ENCODE measurements at places on chromosomes 5 and 9.

- no peak for DNase-seq
- H3K27me3 ChIP-seq, result no peaks in the 10 kb centered on the region
- H3K4me3 ChIP-seq, result no peak overlapping the region
- H3K27ac ChIP-seq, result no peak overlapping the region
- H3K36me3 ChIP-seq, result no peaks in the 10 kb centered on the region
- peaks cover 15% of the 10 kb centered on the region for H3K4me1 ChIP-seq
Observed at GRCh38 chr9:93900971-93901861, 53.9 kb downstream of the BARX1 start.

DNA sequence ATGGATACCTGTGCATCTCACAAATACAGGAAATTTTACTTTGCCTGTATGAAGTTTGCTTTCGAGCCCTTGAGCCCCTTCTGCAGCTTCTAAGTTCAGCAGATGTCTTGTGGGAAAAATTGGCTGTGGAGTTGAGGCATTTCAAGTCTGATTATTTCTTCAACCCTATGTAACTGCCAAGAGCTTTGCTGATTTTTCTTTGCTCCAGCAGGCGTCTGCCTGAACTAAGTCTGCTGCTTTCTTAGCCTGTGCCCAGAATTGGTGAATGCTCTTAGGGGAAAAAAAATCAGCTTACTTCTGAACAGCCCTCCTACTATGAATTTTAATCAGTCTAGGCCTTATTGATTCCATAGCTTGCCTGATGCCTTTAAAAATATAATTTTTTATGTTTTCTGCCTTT is 41.2 kb downstream of the RIC1 start:
- no peak overlapping the region for H3K4me3 ChIP-seq
- H3K4me1 ChIP-seq, result no peaks in the 10 kb centered on the region
- no peak for DNase-seq
- H3K36me3 ChIP-seq, result no peaks in the 10 kb centered on the region
- H3K27me3 ChIP-seq, result no peaks in the 10 kb centered on the region

DNA sequence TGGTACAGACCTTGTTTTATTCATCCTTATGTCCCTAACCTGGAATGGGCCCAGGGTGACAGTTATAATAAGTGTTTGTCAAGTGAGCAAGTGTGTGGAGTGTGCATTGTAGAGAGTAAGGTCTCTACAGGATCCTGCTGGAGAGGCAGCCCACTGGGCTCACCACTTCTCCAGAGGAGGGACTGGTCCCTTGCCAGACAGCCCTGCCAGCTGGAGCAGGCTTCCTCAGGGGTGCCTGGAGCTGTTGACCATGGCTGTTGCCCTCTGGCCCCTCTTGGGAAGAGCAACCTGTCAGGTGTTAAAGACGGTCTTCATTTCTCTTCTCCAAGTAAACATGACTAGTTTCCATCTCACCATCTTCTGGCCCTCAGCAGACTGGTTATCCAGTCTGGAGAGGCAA is 20.0 kb downstream of the IRF1 start:
- no peaks in the 10 kb centered on the region for H3K4me1 ChIP-seq
- no peaks in the 10 kb centered on the region for H3K36me3 ChIP-seq
- H3K4me3 ChIP-seq, result no peak overlapping the region
- no peak for DNase-seq
- no peak overlapping the region for H3K27ac ChIP-seq

GRCh38 chr5:65874241-65874640 is 52.1 kb upstream of the ERBIN start:
- no peak overlapping the region for H3K27ac ChIP-seq
- no peaks in the 10 kb centered on the region for H3K4me1 ChIP-seq
- no peaks in the 10 kb centered on the region for H3K36me3 ChIP-seq
- no peak overlapping the region for H3K4me3 ChIP-seq

GRCh38 chr5:147547730-147548129 is 37.9 kb upstream of the DPYSL3 start:
- no peaks in the 10 kb centered on the region for H3K4me1 ChIP-seq
- no peak overlapping the region for H3K27ac ChIP-seq
- H3K4me3 ChIP-seq, result no peak overlapping the region
- H3K27me3 ChIP-seq, result no peaks in the 10 kb centered on the region

- DNase-seq, result no peak
- no peak overlapping the region for H3K27ac ChIP-seq
- H3K36me3 ChIP-seq, result no peaks in the 10 kb centered on the region
Observed at GRCh38 chr9:37923118-37923795, 19.3 kb upstream of the SLC25A51 start.

- H3K36me3 ChIP-seq, result no peaks in the 10 kb centered on the region
- DNase-seq, result peak; percentile 20
Observed at GRCh38 chr5:58804291-58804690, 221.4 kb downstream of the RAB3C start.

DNA sequence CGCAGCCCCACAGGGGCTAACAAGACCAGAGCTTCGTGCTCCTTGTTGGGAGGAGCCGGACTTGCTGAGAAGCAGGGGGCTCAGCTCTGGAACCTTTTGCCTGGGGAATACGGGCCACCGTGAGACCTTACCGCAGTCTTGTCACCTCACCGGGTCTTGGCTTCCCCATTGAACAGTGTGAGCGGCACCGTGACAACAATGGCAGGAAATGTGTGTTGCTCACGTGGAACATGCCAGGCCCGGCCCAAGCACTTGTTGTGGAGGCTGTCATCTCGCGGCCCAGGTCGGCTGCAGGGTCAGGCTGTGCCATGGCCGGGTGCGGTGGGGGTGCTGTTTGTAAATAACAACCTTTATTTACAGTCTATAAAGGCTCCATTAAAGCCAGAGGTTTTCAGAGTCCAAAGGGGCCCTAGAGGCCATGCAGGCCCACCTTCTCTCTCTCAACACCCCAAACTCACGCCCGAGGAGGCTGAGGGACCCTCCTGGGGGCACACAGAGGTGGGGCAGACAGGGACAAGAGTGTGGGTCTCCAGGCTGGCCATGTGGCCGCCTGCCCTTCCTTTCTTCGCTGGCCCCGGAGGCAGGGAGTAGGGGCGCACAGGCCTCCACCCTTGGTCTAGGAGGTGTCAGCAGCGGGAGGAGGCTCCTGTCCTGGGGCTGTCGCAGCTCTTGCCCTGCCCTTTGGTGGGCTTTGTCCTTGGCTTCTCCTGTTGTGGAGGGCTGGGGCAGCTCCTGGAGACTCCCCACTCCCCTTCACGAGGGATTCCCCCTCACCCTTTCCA is 79.7 kb downstream of the TSPAN17 start:
- no peak overlapping the region for H3K4me3 ChIP-seq
- H3K27me3 ChIP-seq, result no peaks in the 10 kb centered on the region
- no peak for DNase-seq
- H3K27ac ChIP-seq, result no peak overlapping the region
- H3K4me1 ChIP-seq, result peaks cover 35% of the 10 kb centered on the region

GRCh38 chr5:143304836-143305475 is 98.5 kb downstream of the NR3C1 start:
- H3K27me3 ChIP-seq, result no peaks in the 10 kb centered on the region
- no peak for DNase-seq
- no peak overlapping the region for H3K27ac ChIP-seq
- no peaks in the 10 kb centered on the region for H3K36me3 ChIP-seq
- no peak overlapping the region for H3K4me3 ChIP-seq

GRCh38 chr5:111353035-111353434 is 128.9 kb downstream of the CAMK4 start:
- no peaks in the 10 kb centered on the region for H3K27me3 ChIP-seq
- H3K4me3 ChIP-seq, result no peak overlapping the region
- H3K36me3 ChIP-seq, result no peaks in the 10 kb centered on the region
- DNase-seq, result no peak
- no peaks in the 10 kb centered on the region for H3K4me1 ChIP-seq
- H3K27ac ChIP-seq, result no peak overlapping the region

GRCh38 chr5:17929171-17929570 is 294.9 kb downstream of the TAF11L14 start:
- no peaks in the 10 kb centered on the region for H3K27me3 ChIP-seq
- H3K27ac ChIP-seq, result no peak overlapping the region
- H3K4me1 ChIP-seq, result peaks cover 2% of the 10 kb centered on the region
- no peaks in the 10 kb centered on the region for H3K36me3 ChIP-seq

- no peak overlapping the region for H3K27ac ChIP-seq
- no peaks in the 10 kb centered on the region for H3K4me1 ChIP-seq
- H3K36me3 ChIP-seq, result peaks cover 93% of the 10 kb centered on the region
Observed at GRCh38 chr9:99919930-99920329, 13.5 kb downstream of the STX17 start.

- peak; percentile 54 for DNase-seq
- H3K36me3 ChIP-seq, result no peaks in the 10 kb centered on the region
- no peaks in the 10 kb centered on the region for H3K27me3 ChIP-seq
- peak overlapping the region; percentile 82 for H3K4me3 ChIP-seq
Observed at GRCh38 chr9:125889476-125890419, 142.6 kb downstream of the PBX3 start.

DNA sequence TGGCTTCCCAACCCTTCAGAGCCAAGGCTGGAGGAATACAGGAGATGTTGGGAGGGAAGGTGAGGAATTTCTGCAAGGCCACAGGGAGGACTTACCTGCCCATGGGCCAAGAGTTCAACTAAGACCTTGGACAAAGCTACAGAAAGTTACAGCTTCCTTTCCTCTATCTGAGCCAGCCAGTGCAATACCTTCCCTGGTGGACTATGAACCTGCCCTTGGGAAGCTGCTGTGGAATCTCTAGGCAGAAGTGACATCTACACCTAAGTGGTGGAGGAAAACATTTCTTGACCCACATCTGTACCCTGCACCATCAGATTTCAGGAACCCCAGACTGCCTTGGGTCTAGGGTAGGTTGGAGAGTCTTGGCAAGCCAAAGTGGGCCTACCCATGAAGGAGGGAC is 6.7 kb upstream of the SKP1 start:
- H3K27me3 ChIP-seq, result no peaks in the 10 kb centered on the region
- H3K4me3 ChIP-seq, result no peak overlapping the region
- H3K4me1 ChIP-seq, result no peaks in the 10 kb centered on the region
- DNase-seq, result no peak
- H3K36me3 ChIP-seq, result no peaks in the 10 kb centered on the region

- peak; percentile 54 for DNase-seq
- no peaks in the 10 kb centered on the region for H3K36me3 ChIP-seq
- H3K27ac ChIP-seq, result no peak overlapping the region
- peak overlapping the region; percentile 77 for H3K4me3 ChIP-seq
- H3K4me1 ChIP-seq, result peaks cover 5% of the 10 kb centered on the region
Observed at GRCh38 chr5:76402251-76402885, 717 bp upstream of the IQGAP2 start.

DNA sequence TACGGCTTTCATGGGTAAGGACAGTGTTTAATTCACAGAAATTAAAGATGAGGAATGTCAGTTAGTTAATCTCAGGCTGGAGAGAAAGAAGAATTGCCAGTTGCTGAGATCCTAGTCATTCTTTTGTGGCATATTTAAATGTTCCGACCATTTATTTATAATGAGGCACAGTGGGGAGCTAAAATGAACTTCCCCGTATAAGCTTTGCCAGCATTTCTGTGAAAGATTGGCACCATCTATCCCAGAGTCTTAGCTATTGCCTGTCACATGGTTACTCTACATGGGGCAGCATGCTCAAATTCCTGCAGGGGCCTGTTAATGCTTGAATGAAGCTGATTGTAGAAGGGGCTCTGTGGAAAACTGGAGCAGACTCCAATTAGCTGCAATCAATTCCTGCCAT is 314.1 kb downstream of the PRELID2 start:
- no peak overlapping the region for H3K27ac ChIP-seq
- H3K27me3 ChIP-seq, result no peaks in the 10 kb centered on the region
- H3K4me3 ChIP-seq, result no peak overlapping the region
- DNase-seq, result peak; percentile 32

- peaks cover 16% of the 10 kb centered on the region for H3K4me1 ChIP-seq
- peak; percentile 97 for DNase-seq
- peaks cover 32% of the 10 kb centered on the region for H3K36me3 ChIP-seq
- H3K4me3 ChIP-seq, result peak within 1 kb of the TSS; percentile 98
- peak within 1 kb of the TSS; percentile 90 for H3K27ac ChIP-seq
- no peaks in the 10 kb centered on the region for H3K27me3 ChIP-seq
Observed at GRCh38 chr5:177311723-177312648, at the start of gene MXD3. TSS of gene MXD3 (minus strand) at chr5:177311898. CDS start at chr5:177311830, 68 bp downstream.

DNA sequence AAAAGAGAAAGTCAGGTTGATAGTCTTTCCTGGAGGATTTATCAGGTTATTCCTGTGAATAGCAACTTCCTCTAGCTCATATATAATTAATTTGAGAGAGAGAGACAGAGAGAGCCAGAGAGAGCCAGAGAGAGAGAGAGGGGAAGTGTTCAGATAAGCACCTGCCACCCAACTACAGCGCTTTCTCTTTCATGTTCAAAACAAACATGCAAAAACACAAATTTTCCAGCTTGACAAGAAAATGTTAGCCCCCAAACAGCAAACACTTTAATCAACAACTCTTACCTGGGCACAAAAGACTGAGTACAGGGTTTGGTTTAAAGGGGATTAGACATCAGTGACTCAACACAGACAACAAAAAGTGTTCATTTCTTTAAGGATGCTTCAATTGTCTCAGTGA is 61.7 kb upstream of the PLPP6 start:
- H3K4me1 ChIP-seq, result no peaks in the 10 kb centered on the region
- DNase-seq, result no peak
- no peak overlapping the region for H3K27ac ChIP-seq
- H3K27me3 ChIP-seq, result no peaks in the 10 kb centered on the region
- H3K4me3 ChIP-seq, result no peak overlapping the region
- H3K36me3 ChIP-seq, result no peaks in the 10 kb centered on the region

DNA sequence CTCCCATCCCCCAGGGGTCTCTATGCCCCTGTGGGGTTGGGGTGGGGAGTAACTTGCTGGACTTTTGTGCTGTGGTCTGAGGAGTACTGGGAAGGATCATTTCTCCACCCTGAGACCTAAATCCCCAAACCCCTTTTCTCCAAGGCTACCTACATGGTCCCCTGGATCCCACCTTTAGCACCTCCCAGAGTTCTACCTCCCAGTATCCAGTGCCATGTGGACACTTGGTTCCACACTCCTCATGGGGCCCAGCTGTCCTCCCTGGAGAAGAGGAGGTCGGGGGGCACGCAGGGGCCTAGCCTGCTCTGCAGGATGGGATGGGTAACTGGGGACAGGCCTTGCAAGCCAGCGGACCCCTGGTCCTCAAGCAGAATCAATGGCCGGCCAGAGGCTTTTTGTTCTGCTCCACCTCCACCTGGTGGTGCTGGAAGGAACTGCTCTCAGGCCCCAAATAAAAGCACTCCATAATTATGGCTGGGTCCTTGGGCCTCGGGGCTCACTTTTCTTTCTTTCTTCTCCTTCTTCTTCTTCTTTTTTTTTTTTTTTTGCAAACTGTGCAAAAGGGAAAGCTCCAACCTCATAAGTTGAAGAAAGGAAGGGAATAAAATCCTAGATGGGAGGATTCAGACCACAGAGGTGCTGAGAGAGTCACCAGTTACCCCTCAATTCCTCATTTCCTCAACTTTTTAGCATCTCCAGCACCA is 68.4 kb downstream of the PSD2 start:
- no peaks in the 10 kb centered on the region for H3K27me3 ChIP-seq
- DNase-seq, result peak; percentile 65
- H3K36me3 ChIP-seq, result no peaks in the 10 kb centered on the region
- H3K4me3 ChIP-seq, result no peak overlapping the region
- no peak overlapping the region for H3K27ac ChIP-seq
- H3K4me1 ChIP-seq, result no peaks in the 10 kb centered on the region

DNA sequence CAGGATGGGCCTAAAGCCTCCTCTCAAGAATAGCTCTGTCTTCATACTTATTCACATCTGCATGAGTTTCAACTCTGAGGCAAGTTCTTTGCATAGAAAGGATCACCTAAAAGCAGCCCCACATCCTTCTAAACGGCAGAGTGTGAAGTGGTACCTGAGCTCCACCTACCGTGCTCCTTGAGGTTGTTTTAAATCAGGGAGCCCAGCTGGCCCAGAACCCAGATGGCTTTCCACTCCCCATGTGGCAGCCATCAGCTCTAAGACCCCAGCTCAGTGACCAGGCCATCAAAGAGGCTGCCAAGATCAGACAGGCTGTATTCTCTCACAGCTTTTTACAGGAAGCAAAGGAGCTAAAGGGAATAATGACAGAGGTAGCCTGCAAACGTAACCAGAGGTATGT is 299.3 kb downstream of the RASEF start:
- no peaks in the 10 kb centered on the region for H3K27me3 ChIP-seq
- peaks cover 7% of the 10 kb centered on the region for H3K4me1 ChIP-seq
- H3K36me3 ChIP-seq, result no peaks in the 10 kb centered on the region
- no peak for DNase-seq
- no peak overlapping the region for H3K27ac ChIP-seq
- H3K4me3 ChIP-seq, result no peak overlapping the region

All from neuronal stem cell (in vitro differentiated cells).